ENCODE measurements at places on chromosomes 5 and 9.

GRCh38 chr5:82766206-82766605 lies 311.0 kb downstream of the TMEM167A start:
- no peak for DNase-seq

- no peak for DNase-seq
These were observed 34.5 kb upstream of the SAP30L start for GRCh38 chr5:154411338-154411737.

GRCh38 chr5:150797384-150797783 lies 18.8 kb downstream of the SMIM3 start:
- no peak for DNase-seq

DNA sequence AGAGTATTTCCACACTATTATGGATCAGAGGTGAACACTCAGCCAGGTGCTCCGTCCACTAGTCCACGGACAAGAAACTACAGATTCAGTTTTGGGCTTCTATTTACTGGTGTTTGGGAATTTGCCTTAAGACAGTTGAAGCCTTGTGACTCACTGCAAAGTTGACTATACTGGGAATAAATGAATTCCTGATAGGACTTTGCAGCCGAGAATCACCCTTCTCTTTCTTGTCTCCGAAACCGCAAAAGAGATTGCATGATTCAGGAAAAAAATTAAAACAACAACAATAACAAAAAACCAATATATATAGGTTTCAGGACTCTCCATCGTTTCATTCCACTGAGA lies 716 bp downstream of the TMEM171 start:
- no peak for DNase-seq

- DNase-seq: no peak
These were observed 138.9 kb upstream of the SGCD start for GRCh38 chr5:156188016-156188415.

DNA sequence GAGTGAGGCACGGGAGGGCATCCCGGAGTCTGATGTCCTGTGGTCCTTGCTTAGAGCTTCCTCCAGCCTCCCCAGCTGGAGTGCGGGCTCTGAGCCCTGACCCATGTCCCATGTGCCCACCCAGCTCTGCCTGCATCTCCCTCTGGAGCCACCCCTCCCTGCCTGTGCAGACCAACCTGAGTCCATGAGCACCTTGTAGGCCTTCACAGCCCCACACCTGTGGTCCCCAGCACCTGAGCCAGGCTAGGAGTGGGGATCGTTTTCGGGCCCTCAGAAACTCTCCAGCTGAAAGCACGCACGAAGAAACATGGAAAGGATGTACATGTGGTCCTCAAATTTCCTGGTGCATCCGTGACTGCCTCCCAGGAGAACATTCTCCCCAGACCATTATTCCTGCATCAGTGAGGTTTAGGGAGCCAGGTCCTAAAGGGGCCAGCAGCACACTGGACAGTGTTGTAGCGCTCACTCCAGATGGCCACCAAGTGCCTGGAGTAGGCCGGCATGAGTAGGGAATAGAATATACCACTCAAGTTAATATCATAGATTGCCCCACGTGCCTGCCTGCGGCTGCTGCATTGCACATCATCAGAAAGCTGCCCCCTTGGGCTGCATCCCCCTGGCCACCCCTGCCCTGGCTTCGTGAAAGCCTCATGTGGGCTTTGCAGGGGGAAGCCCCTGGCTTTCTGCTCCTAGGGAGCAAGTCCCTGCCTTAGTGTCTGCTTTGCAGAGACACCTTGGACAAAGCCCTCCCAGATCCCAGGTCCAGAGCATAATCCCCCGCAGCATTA lies 80.6 kb downstream of the WNK2 start:
- DNase-seq: no peak

GRCh38 chr9:121557581-121558447 lies 58.2 kb upstream of the GGTA1 start:
- DNase-seq: no peak

- DNase-seq: no peak
These were observed 72.5 kb downstream of the ACTL7B start for GRCh38 chr9:108783326-108783725.

DNA sequence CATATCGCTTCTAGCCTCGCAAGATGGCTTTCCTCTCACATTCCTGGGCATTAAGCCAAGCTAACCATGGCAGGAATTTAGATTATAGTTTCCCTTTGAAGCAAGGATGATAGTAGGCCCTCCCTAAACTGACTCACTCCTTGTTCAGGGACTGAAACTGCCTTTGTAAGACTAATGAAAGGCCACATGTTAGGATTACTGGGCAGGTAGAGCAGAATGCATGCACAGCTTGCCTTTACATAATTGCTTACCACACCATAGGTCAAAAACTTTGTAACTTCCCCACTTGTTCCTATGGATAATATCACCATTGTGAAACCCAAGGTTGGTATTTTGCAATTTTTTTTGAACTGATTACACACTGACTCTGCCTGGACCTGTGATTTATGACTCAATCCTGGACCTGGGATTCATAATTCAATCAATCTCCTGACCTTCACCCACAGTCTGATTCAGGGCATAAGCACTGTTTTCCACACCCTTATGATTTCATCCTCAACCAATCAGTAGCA lies 41.0 kb upstream of the PRDM9 start:
- no peak for DNase-seq

DNA sequence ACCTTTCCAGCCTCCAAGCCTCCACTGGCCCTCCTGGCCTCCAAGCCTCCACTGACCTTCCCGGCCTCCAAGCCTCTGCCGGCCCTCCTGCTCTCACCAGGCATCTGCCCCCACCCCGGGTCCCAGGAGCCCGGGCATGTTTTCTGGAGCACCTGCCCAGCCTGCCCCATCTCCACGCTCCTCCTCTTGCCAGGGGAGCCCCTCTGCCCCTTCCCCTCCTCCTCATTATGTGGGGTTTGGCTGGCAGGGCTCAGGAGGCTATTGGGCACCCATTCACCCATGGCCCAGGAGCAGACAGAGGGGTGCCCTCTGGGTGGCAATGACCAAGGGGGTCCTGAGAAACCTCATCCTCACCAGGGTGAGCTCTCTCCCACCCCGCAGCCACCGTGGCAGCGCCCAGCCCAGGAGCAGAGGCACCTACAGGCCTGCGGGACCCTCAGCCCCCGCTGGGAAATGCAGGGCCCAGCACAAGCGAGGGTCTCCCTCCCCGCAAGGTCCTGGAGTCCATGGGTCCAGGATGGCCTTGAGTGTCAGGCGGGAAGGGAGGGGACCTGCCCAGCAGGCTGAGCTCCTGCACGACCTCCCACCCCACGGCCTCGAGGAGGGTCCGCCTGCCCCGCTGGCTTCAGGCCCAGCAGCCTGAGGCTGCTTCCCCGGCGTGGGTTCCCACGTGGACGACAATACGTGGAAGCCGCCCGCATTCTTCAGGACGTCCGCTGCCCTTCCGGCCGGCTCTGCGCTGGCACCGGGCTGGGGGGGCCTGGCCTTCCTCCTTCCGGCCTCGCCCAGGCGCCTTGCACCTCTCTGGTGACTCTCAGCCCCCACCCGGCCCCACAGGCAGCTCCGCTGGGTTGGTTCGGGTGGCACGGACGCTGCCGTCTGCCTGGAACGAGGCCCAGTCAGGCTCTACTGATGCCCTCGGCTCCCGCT lies 51.4 kb upstream of the NRARP start:
- DNase-seq: no peak

DNA sequence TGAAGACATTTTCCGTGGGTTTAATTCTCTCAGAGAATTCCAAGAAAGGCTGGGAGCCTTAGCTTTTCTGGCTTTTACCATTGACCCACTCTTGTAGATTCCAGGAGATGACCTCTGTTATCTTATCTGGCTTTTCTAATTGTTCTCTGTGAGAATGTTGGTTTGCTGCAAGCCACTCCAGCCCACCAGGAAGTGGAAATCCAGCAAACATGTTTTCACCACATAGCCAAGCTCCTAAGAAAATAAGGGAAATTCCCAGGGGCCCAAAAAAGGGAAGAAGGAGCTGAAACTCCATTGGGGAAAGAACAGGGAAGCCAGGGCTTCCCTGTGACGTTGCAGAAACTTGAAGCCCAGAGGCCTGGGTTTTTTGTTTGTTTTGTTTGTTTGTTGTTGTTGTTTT lies 19.7 kb downstream of the GPR107 start:
- DNase-seq: no peak

DNA sequence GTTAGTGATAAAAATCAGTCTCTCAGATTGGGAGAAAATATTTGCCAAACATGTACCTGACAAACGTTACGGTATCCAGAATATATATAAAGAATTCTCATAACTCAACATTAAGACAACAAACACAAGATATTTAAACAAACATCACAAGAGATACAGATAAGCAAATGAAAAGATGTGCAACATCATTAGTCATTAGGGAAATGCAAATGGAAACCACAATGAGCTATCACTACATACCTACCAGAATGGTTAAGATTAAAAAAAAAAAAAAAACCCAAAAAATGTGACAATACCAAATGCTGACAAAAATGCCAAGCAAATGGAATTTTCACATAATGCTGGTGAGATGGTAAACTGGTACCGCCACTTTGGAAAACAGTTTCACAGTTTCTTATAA lies 15.4 kb downstream of the CERT1 start:
- no peak for DNase-seq

- DNase-seq: no peak
These were observed 11.5 kb upstream of the CARD9 start for GRCh38 chr9:136385015-136385414.

- no peak for DNase-seq
These were observed 111.7 kb upstream of the PCAT7 start for GRCh38 chr9:94443032-94443722.

DNA sequence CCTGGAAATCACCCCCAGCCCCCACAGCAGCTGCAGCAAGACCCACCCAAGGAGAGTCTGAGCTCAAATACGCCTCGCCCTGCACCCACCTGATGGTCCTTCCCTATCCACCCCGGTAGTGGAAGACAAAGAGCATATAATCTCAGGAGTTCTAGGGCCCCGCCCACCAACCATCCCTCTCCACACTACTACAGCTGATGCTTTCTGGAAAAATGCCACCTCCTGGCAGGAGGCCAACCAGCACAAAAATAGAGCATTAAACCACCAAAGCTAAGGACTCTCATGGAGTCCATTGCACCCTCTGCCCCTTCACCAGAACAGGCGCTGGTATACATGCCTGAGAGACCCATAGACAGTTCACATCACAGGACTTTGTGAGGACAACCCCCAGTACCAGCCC lies 22.5 kb upstream of the NIPSNAP3A start:
- DNase-seq: no peak

GRCh38 chr9:34492051-34492450 lies 30.7 kb downstream of the ENHO start:
- no peak for DNase-seq

DNA sequence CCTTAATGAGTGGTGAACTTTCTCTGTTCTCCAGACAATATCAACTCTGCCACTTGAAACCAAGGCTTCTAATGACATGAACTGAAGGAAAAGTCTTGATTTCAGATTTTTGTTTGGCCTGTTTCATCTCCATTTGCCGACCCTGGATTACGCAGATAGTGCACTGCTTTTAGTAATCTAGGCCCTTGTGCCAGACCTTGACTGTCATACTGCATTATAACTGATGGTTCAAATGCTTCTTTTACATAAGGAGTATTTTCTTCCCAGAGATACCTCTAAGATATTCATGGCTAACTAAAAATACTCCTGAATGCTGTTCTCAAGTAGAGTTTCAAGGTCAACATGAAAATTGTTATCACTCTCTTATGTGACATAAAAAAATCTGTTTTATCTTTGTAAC lies 238.7 kb upstream of the SEMA6A start:
- no peak for DNase-seq

- DNase-seq: no peak
These were observed 3.8 kb upstream of the ZNF782 start for GRCh38 chr9:96858018-96858573.

- DNase-seq: no peak
These were observed 95.6 kb upstream of the ADRA1B start for GRCh38 chr5:159820692-159821091.

- DNase-seq: no peak
These were observed 800.6 kb upstream of the CDH6 start for GRCh38 chr5:30392897-30393296.

DNA sequence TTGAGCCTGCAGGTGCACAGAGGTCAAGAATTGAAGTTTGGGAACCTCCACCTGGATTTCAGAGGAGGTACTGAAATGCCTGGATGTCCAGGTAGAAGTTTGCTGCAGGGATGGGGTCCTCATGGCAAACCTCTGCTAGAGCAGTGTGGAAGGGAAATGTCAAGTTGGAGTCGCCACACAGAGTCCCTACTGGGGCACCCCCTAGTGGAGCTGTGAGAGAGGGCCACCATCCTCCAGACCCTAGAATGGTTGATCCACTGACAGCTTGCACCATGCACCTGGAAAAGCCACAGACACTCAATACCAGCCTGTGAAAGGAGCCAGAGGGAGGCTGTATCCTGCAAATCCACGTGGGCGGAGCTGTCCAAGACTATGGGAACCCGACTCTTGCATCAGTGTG lies 78.0 kb downstream of the GABRA1 start:
- DNase-seq: no peak

DNA sequence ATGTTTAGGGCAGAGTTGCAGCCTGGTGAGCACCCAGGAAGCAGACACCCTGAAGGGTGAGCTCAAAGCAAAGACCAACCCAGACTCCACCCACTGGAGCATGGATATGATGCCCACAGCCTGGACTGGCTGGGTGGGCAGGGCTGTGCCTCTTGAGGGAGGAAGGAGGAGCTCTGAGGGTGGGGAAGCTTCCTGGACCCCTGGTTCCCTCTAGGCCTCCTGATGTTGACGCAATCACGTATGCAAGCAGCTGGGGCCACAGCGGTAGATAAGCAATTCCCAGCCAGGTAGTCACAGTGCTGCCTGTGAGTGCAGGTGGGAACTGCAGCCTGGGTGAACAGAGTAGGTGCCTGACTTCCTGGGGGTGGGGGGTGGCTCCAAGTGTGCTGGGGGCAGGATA lies 271.5 kb downstream of the CDK5RAP2 start:
- no peak for DNase-seq

DNA sequence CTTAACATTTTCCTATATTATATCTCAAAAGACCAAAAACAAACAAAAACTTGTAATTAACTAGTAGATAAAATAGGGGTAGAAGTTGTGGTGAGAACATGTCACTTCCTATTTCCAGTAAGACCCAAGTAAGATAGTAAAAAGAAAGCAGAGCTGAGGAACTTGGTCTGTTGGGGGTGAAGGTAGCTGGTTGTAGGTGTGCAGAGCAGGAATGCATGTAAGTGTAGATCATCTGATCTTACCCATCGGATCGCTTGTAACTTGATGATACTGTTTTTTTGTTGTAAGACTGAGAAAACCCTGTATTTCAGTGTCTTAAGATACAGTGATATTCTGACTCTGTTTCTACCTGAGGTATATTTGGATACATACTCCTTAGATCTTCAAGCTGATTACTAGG lies 5.7 kb downstream of the SRP19 start:
- no peak for DNase-seq

DNA sequence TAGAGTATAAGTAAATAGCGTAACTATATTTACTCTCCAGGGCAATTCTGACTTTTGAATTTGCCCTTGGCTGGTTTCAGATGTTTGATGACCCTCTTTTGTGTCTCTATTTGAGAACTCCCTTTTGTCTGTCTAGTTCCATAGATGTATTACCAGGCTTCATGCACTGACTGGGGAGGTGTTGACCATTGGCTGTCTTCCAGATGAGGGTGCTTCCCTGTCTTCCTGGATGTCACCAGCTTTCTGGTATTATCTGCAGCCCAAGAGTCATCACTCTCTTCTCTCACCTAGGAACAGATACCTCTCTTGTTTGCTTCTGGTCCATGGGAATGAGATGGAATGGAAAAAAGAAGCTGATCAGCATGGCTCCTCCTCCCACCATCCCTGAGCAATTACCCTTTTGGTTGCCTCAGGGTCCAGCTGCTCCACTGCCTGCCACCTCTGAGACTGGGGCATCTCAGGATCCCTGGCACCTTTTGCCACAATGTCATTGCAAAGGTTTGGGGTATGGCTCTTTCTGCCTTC lies 58.7 kb upstream of the TMED7 start:
- DNase-seq: no peak

- DNase-seq: no peak
These were observed 55.8 kb upstream of the CPEB4 start for GRCh38 chr5:173832386-173832785.

All from activated CD4-positive, alpha-beta T cell treated with anti-CD3 and anti-CD28 coated beads, Interleukin-2, amount 50 U/mL, for 24 hours (primary cell).